Stimulated activated CD4-positive, alpha-beta T cell treated with anti-CD3 and anti-CD28 coated beads, Interleukin-1b, Interleukin-23, amount 100 ng/mL, for 48 hours (primary cell): ENCODE measurements at places on chromosomes 13 and 19.

DNA sequence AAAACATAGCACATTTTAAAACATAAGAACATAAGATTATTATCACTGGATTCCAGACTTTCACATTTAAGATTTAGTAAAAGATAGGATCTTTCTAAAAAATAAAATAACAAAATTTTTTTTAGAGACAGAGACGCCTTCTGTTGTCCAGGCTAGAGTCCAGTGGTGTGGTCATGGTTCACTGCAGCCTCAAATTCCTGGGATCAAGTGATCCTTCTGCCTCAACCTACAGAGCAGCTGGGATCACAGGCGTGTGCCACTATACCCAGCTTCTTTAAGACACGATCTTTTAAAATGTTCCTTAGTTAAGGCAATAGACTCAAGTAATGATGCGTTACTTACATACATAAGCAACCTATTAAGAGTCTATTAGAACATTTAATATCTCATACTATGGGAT lies 32.7 kb downstream of the ALG5 start:
- no peak for DNase-seq

DNA sequence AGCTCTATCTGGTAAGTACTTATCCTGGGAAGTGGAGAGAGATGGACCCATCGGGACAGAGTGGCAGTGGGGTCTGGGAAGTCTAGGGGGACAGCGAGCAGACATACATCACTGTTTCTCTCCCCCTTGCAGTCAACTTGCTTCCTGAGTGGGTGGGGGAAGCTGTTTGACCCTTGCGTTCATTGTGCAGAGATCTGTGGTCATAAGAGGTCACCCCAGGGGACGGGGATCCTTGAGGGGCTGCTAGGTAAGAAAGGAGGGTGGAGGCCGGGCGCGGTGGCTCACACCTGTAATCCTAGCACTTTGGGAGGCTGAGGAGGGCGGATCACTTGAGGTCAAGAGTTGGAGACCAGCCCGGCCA lies 474 bp downstream of the ARHGEF18 start:
- no peak for DNase-seq

DNA sequence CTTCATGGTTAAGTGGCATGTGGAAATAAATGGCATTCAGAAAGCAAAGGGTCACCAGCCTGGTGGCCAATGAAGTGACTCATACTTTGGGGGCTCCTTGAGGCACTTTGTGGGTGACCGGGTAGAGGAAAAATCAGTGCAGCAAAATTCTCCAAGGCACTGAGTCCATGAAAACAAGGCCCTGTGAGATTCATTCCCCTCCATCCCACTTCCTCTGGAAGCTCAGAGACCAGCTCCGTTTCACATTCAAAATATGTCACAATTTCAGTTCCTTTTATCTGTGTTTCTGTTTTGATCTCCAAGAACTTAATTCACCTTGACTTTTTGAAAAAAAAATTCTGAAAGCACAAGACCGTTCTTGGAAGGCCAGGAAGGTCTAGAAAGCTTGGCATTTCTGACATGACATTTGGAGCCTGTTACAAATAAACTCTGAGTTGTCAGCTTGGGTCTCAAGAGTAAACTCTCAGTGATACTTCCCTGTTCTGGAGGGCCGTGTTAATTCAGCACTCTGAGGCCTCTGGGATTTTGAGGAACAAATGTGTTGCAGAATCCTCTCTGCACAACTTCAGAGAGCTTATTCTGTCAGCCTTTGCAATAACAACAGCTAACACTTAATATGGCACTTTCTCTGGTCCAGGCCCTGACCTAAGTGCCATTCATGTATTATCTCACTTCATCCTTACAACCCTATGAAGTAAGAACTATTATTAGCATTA lies 6.8 kb downstream of the CYSLTR2 start:
- no peak for DNase-seq

GRCh38 chr13:28012896-28013295 lies 24.4 kb upstream of the URAD start:
- DNase-seq, result no peak

GRCh38 chr19:9729162-9729561 lies 39.4 kb downstream of the ZNF846 start:
- no peak for DNase-seq
